Fibroblast of skin of right biceps (primary cell): ENCODE measurements at places on chromosomes 12 and 14.

DNA sequence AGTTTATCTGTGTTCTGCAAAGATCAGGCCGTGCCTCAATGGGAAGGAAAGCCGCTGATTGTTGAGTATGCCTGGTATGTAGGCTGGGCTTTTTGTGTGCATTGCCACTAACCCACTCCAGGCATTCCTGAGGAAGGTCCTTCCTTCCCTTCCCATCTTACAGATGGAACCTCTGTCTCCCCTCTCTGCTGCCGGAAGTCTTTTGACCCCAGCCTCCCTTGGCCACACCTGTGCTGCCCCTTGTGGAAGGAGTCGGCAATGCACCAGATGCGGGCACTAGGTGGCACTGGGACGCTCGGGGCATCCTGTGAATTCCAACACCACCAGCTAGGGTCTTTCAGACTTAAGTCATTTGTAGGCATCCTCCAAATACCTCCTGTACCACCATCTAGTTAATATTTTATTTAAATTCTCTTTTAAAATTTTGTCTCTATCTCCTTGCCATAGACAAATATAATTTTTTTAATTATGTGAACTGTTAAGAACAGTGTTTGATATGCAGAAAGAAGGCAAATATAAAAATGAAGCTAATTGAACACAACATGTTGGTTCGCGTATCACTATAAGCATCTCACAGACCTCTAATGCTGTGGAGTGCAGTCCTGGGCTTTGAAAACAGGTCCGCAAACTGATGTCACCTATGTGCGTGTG is 99.6 kb downstream of the RIN3 start:
- DNase-seq, result peak; percentile 48

- DNase-seq, result no peak
Observed at GRCh38 chr14:50371546-50371945, 25.1 kb downstream of the CDKL1 start.

DNA sequence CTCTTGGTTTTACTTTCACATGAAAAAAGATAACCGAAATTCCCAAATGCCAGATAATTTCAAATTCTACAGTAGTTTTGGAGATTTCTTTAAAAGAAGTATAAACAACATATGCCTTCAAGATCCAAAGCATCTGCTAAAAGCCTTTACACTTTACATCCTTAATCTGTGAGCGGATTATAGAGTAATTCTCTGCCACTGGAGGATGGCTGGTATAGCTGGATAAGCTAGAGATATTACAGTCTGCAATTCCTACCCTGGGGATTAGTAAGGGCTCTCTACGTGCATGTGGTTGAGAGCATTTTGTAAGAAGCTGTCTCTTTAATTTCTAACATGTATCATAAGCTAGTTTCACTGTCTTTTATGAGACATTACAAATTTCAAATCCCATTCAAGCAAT is 240.3 kb upstream of the HMGA2 start:
- DNase-seq, result no peak

- DNase-seq, result peak; percentile 72
Observed at GRCh38 chr12:70733385-70733784, 96.2 kb upstream of the PTPRB start.

DNA sequence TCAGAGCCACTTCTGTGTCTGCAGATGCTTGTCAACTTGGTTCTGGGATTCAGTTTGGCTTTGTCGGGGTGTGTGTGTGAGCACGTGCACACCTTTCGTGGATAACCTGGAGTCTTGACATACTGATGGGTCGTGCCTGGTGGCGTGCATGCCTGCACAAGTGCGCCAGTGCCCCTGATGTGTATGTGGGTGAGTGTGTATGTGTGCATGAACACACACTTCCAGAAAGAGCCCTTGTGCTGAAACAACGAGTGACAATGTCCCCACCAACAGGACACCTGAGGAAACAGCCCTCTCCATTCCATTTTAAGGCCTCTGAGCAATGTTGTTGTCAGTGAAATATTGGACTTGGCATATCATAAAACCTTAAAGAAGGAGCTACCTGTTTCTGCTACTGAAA is 53.9 kb downstream of the SMUG1 start:
- no peak for DNase-seq
